SHP77 treated with DMSO at 0.1 percent for 48 hours (cell line): ENCODE measurements at places on chromosomes 6 and 20.

DNA sequence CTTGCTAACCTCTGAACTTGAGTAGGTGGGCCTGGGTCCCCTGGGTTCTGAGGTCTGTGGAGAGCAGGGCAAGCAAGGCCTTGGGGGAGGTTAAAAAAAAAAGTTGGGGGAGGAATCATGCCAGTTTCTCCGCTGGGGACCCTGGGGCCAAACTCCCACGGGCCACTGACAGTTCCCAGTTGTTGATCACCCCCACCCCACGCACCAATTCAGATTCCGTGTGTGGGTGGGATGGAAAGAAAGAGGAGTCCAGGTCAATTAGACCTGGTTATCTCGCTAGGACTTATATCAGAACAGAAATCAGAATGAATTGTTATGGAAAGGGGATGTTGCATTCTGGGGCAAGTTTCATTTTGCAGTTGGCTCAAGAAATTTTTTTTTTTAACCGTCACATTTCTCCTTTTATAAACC, 46.7 kb upstream of the SUPT3H start:
- DNase-seq, result no peak

GRCh38 chr20:35293303-35294292, 1.4 kb upstream of the FAM83C start:
- DNase-seq, result no peak

DNA sequence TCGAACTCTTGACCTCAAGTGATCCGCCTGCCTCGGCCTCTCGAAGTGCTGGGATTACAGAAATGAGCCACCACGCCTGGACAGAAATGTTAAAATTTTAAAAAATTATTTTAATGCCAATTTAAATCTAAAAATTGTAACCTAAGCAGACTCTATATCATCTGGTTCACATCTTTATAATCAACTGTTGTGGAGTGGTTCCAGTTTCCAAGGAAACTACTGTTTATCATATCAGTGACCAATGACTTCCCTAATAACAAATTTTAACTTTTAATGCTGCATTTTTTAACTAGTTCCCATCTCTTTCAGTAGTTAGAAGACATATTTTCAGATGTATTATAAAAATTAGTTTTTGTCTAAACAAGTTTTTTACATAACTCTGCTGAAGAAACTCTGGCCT, 5.2 kb upstream of the BTN3A2 start:
- no peak for DNase-seq

DNA sequence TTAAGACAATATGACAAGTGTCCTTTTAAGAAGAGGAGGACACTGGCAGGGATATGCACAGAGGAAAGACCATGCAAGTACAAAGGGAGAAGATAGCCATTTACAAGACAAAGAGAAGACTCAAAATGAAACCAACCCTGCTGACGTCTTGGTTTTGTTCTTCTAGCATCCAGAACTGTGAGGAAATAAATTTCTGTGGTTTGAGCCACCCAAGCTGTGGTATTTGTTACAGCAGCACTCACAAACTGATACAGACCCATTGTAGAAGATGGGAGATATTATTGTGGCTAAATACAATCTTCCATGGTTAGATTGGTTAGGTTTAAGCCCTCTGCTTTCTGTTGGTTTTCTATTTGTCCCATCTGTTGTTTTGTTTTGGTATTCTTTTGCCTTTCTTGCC, 88.6 kb upstream of the SLC35F1 start:
- no peak for DNase-seq

DNA sequence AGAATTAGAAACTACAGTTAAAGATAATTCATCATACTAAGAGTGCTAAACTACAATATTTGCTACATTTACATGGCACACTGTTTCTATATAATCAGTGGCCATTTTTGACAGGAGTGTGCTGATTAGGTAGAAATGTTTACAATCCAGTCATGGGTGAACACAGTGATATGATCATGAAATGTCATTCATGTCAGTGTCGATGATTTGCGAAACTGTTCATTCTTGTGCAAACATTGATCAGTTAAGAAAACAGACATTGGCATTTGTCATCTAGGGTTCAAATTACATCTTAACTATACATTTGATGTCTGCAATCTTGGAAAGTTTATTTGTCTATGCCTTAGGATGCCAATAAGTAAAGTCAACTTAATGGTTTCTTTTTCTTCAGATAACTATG, 474.9 kb downstream of the DOK5 start:
- no peak for DNase-seq

DNA sequence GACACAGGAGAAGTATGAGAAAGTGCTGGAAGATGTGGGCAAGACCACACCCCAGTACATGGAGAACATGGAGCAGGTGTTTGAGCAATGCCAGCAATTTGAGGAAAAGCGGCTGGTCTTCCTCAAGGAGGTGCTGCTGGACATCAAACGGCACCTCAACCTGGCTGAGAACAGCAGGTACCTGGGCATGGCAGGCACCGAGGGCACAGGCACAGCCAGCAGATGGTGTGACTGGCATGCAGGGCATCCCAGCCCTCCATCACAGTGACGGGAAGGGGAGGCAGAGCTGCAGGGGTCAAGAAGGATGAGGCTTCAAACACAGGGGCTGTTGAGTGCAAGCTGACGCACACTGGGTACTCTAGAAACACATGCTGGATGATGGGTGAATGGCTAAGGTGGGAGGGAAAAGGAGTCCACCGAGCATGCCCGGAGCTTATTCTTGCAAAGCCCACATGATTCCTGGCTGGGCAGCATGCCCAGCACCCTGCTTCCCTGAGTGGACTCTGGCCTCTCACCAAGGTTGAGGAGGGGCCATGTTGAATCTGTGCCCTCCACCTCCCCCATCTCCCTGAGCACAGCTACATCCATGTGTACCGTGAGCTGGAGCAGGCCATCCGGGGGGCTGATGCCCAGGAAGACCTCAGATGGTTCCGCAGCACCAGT, 26.3 kb downstream of the SPDEF start:
- DNase-seq, result no peak
